ENCODE measurements at places on chromosomes 16 and 17.
A peak's percentile ranks its signal among the peaks of the same experiment; 100 is the strongest.

- DNase-seq: no peak
Observed at GRCh38 chr17:17671369-17672129, 9.7 kb upstream of the RAI1 start.

GRCh38 chr17:77531641-77532040 is 390.9 kb downstream of the SEC14L1 start:
- no peak for DNase-seq

DNA sequence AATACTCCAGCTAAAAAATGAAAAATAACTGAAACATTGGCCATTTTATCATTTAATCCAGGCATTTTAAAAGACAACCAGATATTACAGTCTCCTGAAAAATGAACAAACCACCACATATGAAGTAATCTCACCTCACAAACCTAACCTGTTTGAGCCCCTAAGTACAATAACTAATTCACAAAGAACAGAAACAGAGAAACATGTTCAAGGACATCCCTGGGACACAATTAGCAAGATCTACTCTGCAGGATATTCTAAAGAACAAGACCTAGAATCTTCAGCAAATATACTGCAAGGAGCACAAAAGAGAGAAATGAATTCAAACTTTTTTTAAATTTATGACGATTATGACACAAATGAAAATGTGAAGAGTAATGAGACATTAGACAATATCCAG is 50.8 kb upstream of the ANKFY1 start:
- no peak for DNase-seq

DNA sequence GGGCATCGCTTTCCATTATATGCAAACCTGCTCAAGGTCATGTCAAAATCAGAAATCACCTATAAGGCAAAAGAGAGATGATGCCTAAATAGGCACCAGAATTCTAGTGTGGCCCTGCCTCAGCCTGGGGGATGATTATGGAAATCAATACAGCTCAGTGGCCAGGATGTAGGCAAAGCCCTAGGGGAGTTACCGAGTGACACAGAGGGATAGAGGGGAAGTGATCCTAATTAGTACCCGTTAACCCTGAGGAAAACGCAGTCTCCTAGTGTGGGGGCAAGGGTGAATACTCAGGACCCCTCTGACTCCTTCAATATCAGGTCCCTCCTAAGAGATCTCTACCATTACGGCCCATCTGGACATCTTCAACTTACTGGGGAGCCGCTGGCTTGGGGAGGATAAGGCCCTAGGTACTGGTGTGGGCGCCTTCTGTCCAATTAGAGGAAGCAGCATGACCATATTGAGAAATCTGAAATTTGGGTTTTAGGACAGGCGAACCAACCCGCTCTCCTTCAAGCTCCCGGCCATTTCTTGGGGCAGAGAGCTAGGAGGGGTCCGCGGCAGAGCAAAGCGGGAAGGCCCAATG is 725 bp downstream of the NT5C3B start:
- DNase-seq: no peak

DNA sequence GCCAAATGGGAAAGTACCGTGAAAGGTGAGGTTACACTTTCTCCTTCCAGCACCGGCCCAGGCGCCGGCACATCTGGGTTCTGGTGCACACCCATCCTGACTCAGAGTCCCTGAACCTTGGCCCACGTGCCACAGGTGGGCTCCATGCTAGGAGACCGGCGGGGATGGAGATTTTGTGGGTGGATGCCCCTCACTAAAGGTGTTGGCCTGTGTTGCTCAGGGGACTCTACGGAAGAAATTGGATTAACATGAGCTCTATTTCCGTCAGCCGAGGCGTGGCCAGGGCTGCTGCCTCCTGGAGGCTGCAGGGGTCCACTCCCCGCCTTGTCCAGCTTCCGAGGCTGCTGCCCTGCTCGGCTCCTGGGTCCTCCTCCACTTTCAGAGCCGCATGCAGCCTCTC is 30.8 kb downstream of the FBXO31 start:
- no peak for DNase-seq

- no peak for DNase-seq
Observed at GRCh38 chr17:31541559-31541958, 150.1 kb downstream of the RAB11FIP4 start.

GRCh38 chr17:39107973-39108372 is 43.5 kb downstream of the PLXDC1 start:
- no peak for DNase-seq

GRCh38 chr16:77843405-77843804 is 55.0 kb downstream of the VAT1L start:
- DNase-seq: no peak

GRCh38 chr16:10013774-10014173 is 168.5 kb downstream of the GRIN2A start:
- DNase-seq: no peak

- DNase-seq: no peak
Observed at GRCh38 chr17:29412780-29413565, 22.8 kb downstream of the TAOK1 start.

DNA sequence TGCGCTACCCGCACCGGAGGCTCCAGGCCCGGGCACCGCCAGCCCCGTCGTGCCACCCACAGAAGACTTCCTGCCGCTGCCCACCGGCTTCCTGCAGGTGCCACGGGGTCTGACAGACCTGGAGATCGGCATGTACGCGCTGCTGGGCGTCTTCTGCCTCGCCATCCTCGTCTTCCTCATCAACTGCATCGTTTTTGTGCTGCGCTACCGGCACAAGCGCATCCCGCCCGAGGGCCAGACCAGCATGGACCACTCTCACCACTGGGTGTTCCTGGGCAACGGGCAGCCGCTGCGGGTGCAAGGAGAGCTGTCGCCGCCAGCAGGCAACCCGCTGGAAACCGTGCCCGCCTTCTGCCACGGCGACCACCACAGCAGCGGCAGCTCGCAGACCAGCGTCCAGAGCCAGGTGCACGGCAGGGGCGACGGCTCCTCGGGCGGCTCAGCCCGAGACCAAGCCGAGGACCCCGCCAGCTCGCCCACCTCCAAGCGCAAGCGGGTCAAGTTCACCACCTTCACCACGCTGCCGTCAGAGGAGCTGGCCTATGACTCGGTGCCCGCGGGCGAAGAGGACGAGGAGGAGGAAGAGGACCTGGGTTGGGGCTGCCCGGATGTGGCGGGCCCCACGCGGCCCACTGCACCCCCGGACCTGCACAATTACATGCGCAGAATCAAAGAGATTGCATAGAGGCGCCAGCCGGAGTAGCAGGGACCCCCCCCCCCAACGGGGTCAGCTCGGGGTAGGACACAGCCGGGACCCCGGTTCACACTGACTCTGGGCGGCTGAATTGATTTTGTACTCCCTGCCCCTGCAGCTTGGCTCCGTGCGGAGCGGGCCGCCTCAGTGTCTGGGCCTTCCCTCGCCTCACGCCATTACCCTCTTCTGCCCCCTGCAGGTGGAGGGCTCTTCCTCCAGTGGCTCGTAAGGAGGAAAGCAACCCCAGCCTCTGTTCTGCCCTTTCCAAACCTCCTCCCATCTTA is 58.5 kb downstream of the TMEM132E start:
- DNase-seq: peak; percentile 66

DNA sequence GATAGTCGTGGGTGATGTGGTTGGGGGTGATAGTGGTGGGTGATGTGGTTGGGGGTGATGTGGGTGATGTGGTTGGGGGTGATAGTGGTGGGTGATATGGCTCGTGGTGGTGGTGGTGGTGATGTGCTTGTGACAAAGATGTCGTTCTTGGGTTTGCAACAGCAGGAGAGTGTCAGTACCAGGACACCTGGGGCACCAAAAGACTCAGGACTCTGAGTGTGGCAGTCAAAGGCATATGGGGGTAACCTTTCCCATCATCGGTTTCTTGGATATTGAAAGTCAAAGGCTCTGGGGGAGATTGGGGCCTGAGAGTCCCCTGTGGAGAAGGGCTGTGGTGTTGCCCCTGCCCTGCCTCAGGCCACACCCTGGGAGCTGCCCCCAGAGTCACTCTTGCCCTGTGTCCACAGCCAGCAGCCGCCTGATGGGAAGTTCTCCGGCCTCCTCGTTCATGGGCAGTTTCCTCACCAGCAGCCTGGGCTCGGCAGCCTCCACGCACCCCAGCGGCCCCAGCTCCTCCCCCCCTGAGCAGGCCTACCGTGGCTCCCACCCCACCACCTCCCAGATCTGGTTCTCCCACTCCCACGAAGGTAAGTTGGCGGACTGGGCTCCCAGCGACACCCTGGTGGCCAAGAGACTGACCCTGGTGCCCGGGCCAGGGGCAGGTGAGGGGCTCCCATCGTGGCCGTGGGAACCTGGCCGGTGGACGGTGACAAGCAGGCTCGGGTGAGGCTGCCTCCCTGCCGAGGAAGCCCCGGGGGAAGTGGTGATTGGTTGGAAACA is 31.3 kb downstream of the BAHCC1 start:
- no peak for DNase-seq

DNA sequence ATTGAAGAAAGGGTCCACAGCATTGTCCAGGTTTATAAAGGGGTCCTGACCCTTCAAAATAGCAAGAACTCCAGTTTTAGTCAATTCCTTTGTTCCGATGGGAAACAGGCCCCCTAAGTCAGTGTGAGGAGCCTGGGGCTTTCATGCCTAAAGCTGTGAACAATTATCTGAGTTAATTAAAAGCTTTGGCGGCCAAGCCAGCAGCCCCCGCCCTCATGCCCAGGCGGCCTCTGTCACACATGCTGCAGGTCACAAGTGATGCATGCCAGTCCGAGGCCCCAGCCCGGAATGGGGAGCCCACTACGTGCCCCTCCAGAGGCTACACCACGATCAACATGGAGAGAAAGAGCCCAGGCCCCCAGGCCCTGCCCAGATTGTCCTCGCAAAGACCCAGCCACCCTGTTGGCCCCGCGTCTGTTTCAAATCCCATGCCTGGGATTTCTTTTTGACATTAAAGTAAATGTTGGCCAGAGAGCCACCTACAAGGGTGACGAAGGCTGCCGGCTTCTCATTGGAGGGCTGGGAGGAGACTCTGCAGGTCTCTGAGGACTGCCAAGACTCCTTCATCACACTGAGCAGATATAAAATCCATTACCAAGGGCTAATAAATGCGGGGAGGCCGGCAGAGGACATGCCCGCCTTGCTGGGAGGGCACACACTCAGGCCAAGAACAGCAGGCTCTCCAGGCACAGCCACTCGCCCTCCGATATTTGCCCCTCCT is 14.5 kb upstream of the PITPNM3 start:
- DNase-seq: no peak

DNA sequence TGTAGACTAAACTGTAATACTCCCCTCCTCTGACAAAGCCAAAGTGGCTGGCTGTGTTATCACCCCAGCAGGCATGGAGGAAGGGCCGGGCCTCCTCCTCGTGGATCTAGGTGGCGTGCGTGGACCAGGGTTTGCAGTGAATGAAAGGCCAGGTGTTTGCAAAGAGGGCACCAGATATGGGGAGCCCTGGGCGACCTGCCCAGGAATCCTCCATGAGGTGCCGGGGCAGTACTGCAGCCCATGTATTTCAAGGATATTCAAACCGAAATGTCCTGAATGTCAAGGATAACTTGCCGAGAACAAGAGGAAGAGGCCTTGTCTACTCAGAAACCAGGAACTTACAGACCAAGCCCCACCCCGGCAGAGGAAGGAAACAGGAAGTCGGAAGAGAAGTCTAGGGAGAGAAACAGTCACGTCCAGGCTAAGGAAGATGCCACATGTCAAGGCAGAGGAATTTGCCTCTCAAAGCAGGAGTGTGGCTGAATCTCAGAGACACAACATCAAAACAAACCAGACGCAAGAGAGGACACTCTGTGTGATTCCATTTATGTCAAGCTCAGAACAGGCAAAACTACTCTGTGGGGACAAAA is 13.7 kb upstream of the OSGIN1 start:
- DNase-seq: no peak

DNA sequence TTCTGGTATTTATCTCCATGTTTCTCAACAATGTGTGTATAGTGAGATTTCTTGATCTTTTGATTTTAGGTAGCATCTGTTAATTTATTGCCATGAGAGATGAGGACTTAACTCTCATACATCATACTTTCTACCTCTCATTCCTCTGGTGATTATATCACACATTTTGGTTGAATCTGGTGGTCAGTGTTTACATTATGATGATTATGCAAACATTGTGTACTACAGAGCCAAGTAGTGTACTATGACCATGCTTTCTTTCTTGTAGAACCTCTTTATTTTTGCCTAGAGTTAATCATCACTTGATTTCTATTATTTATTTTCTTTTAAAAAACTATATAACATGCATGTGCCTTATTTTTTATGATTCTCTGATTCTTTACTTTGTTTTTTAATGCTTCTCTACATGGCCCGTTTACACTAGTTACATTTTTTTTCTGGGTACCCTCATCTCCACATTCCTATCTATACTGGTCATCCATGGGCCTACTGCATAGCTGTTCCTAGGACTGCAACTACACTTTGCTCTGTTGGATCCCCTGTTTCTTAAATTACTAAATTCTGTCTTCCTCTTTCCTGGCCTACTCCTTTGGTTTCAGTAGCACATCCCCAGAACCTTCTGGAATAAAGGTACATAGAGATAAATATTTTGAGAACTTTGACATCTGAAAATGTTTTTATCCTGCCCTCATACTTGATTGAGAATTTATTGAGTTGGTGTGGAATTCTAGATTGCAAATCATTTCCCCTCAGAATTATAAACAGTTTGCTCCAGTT is 63.0 kb upstream of the LRRC37A3 start:
- DNase-seq: no peak

DNA sequence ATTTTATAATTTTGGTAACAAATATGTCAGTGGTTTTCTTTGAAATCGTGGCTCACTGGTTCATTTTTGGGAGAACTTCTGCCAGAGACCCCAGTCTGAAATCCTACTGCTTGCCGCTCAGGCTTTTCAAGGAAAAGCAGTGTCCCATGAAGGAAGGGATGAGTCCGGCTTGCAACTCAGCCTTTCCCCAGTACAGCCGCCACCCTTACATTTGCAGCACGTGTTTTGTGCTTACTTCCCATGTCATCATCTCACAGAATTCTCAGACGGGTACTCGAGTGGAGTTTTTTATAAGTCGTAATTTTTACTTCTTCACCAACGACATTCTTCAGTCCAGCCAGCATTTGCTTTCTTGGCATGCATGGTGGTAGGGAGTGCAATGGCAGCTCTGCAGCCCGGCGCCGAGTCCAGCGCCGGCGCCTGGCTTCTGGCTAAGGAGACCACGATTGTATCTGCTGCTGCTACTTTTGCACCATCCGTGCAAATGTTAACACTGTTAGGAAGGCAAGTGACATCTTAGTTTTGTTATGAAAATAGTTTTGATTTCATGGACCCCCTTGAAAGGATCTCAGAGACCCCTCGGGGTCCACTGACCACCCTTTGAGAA is 111.0 kb downstream of the AMFR start:
- no peak for DNase-seq

All from activated naive CD4-positive, alpha-beta T cell (primary cell).